ENCODE measurements at places on chromosomes 5 and 9.

DNA sequence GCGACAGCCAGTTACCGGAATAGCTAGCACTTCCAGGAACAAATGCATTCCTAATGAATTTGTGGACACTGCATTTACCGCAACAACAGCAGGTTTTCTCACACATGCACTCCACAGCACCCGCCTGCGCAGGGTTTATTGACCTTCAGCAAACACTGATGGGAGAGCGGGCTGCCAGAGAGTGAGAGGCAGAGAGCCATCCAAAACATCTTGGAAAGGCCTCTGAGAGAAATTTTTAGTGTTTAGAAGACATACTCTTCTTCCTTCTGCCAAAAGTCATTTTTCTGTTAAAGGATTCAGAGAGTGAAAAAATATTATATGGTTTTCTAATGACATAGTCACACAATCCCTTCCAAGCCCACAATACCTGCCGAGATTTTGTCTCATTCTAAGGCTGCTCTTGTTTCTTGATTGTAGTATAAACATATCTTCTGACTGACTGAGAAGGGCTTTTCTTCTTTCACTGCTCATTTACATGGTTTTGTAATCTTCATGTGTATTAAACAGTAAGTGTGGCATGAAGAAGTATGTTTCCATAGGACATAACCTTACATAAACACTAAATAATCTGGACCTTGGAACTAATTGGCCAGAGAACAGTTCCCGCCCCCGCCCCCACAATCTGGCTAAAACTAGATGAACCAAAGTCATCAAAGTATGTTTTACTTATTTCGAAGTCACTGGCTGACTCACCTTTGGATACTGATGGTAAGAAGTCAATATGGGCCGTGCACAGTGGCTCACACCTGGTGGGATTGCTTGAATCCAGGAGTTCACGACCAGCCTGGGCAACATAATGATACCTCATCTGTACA lies 432.5 kb upstream of the MEF2C start:
- no peak for DNase-seq

DNA sequence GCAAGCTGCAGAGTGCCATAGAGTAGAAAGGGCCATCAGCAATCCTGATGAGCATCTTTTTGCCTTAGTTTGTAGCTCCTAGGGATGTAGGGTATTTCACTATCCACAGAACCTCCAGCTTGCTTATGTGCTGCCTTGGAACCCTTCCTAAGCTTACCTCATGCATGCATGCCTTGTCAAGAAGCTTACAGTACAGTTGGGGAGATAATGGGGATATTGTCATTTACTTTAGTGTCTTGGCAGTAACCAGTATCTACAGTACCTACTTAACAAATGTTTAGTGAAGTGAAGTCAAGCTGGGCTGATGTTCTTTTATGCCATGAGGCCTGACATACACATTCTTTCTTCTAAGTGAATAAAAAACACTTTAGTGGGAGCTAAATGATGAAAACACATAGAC lies 164.6 kb upstream of the PPP1R2B start:
- DNase-seq, result no peak

DNA sequence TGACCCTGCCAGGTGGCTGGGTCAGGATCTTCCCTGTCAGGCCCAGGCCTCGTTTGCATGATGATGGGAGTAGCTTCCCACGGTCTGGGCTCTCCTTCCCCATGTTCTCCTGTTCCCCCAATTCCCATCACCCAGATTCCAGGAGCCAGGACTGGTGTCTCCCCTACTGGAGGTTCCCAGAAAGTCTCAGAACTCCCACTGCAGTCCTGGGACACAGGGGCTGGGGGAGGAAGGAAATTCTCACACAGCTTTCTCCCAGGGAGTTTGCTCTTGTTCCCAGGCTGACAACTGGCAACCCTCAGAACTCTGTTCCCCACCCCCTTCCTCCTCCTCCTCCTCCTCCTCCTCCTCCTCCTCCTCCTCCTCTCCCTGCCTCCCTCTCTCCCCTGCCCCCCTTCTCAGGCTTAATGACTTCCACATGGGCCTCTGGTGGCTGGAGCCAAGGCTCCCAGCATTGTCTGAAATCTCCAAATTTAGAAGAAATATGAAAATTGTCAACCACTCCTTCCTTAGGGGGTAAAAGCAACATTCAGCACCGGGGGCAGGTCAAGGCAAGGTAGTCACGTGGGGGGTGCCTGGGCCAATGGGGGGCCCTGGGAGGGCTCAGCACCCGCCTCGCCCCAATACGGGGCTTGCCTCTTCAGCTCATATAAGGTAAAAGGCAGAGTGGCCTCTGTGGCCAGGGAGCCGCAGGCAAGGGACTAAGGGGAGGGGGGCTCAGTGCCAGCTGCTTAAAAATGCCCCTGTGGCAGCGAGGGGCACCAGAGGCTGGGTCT lies 27.3 kb upstream of the IL17B start:
- DNase-seq, result no peak

DNA sequence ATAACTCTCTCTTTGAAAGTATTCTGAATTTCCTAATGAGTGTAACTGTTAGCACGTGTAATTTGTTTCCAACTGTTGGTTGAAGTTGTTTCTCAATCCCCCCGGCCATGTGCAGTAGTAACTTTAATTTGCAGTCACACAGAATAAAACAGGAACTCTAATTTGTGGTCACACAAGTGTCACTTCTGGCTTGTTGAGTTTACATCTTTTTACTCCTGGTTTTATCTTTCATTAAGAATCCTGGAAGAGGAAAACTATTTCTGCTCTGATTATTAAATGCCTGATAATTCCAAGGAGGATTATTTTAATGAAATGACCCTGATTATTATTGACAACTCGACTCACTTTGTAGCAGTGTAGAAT lies 1.2 kb downstream of the SCAMP1 start:
- DNase-seq, result peak; percentile 67

- DNase-seq, result peak; percentile 97
Observed at GRCh38 chr5:177300236-177300880, 3.2 kb downstream of the RAB24 start.

DNA sequence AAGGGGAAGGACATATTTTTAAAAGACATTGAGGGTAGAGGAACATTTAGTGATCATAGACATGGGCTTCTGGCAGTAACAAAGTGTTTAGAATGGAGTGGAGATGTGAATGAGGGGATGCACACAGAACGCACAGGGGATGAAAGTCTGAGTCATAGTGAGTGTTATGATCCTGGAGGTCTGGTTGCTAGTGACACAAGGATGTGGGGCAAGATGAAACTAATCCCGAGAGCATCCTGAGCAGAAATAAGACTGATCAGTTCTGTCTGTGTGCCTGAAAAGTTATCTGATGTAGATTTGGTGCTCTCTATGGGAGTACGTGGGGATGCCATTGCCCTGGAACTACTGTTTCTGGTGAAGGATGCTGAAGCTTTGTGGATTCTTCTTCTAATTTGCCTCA lies 141.1 kb downstream of the CHSY3 start:
- no peak for DNase-seq

GRCh38 chr9:88197781-88198340 lies 59.6 kb upstream of the SPATA31C2 start:
- DNase-seq, result no peak

- DNase-seq, result no peak
Observed at GRCh38 chr9:130267930-130268329, 2.4 kb downstream of the HMCN2 start.

DNA sequence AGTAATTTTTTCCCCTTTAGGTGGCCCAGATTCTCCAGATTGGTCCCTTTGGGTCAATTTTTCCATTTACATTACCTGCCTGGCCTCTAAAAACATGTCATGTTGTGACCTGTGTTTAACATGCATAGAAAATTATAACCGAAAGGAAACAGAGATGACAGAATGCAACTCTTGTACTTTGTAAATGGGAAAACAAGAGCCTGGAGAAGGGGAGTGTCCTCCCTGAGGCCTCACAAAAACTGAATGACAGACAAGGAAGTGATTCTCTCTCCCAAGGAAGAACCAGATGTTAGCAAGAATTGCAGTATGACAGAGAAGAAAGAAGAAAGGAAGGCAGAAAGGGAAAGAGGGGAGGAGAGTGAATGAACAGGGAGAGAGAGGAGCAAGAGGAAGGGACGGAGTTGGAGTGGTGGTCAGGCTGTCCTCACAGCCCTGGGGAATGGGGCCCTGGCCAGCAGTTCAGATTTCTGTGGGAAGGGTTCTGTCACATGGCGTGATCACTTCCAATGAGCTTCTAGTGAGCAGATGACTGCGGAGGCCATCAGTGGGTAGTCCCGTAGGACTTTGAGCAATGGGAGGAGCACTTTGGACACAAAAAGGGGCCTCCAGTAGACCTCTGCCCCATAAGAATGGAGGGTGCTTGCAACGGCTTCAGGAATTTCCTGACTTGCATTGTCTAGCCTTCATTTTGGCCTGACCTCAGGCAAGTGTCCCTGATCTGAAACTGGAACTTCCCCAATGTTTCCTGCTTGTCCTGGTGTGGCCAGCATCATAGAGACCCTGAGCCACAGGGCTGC lies 31.6 kb downstream of the ABLIM3 start:
- no peak for DNase-seq
